ENCODE measurements at places on chromosomes 2 and 18.

GRCh38 chr2:28231110-28231631 is 161.5 kb upstream of the FOSL2 start:
- no peak for DNase-seq

DNA sequence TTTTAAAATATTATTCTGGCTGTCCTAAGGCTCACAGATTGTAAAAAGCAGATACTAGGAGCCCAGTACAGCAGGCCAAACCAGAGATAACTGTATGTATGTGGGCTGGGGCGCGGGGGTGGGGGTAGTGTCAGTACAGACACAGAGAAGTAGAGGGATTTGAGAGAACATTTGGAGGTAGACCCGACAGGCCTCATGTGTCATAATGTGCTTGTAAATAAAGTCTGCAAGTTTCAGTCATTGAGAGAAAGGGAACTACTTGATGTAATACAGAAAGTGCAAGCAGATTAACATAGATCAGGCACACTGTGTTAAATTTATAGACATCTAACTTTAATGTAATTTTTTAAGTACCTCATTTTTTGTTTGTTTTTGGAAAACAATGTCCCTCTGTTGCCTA is 7.4 kb upstream of the POLI start:
- no peak for DNase-seq

- no peak for DNase-seq
Observed at GRCh38 chr2:53442783-53443182, 324.8 kb upstream of the CHAC2 start.

- no peak for DNase-seq
Observed at GRCh38 chr2:208064220-208064961, 39.1 kb upstream of the PLEKHM3 start.

GRCh38 chr2:40716879-40717278 is 265.0 kb upstream of the SLC8A1 start:
- DNase-seq, result no peak

GRCh38 chr2:37829202-37829601 is 95.9 kb upstream of the RMDN2 start:
- no peak for DNase-seq

DNA sequence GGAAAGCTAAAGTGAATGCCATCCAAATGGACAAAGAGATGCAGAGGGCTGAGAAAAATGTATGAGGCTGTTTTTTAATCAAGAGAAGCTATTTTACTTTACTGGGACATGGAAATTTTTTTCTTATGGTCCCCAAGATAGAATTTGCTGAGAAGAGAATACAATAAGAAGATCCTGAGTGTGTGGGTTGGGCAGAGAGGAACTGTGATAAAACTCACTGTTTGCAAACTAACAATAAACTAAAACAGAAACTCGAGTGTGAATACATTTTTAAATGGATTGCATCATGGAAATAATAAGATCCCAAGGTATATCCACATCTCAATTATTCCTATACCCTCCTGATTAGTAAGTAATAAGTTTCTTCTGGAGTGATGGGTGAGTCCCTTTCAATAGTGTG is 4.4 kb downstream of the NEB start:
- no peak for DNase-seq

GRCh38 chr18:3966642-3967358 is 488.3 kb downstream of the DLGAP1 start:
- DNase-seq, result no peak

DNA sequence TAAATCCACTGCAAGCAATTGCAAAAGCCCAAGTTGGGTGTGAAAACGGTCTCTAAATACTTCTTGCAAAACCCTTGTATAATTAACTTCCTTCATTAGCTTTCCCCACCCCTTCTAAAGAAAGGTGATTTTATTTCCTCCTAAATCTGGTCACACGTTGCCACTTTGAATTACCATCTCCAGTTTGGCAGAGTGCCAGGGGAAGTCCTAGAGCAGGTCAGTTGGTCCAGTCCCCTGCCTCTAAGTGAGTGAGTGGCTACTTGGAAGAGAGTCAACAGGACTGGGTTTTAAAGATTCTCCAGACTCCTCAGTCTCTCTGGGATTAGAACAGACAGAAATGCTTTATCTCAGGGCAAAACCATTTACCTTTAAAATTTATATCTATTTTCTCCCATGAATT is 18.7 kb upstream of the LYPD6B start:
- no peak for DNase-seq

- DNase-seq, result no peak
Observed at GRCh38 chr2:57617318-57617717, 429.3 kb upstream of the VRK2 start.

DNA sequence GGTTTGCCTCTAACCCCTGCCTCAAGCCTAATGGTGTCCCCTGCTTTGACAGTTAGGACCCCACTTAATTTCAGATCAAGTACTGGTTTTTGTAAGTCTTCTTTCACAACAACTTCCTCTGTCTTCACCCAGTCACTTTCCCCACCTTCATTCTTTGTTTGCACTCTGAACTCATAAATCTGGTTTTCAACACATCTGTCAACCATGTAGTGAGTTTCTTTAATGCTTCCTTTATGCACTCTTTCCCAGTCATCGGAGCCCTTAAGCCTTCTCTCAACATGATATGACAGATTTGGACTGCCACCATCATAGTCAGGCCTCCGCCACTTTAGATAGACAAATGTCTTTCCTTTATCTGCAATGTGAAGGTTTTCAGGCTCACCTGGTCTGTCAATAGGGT is 109.1 kb downstream of the PLEKHA3 start:
- DNase-seq, result no peak

GRCh38 chr2:162928356-162928755 is 89.8 kb upstream of the KCNH7 start:
- DNase-seq, result no peak

DNA sequence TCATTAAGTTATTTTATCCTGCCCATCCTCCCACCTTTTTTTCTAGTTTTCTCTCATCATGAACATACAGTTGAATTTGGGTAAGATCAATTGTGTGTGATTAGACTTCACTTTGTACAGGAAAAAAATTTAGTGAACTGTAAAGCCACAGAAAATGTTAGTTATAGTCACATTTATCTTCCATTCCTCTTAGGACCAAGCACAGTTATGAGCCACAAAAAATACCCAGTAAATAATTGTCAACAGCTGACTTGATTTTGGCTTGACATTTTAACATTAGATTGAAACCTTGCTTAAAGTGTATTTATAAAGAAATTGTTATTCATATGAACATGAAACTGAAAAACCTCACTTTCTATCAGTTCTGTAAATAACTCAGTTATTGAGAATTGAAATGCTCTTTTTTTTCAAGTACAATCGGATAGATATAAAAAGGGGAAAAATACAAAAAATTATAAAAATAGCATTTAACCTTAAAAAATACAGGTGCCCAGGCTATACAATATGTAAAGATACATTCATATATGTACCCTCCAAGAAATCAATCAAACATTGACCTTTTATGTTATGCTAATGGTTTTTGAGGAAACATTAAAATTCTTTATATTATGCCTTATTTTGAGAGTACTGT is 389.5 kb upstream of the NRP2 start:
- DNase-seq, result no peak

DNA sequence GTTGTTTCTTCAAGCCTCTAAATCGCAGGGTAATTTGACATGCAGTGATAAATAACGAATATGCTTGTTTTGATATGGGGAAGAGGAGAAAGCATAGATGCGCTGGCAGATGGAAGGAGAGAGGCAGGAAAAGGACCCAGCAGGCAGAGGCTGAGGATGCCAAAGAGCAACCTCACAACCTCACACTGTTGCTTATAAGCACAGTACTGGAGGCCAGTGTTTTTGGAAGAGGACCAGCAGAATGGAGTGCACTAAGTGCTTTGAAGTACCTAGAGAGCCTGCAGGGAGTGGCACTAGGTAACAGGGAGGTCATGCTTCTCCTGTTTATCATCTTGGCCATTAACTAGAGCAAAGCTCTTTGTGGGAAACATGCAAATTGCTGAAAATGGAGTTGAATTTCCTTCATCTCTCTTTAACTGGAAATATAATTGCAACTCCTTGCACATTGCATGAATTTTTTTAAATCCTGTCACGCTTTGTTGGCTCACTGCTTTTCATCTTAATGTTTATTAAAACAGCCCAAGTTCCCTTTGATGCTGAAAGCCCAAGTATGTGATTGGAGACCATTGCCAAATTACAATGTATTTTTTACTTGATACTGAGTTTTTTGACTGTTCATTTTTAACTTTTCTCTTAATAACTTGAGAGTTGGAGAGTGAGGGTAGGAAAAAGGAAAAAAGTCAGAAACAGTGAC is 236.4 kb downstream of the LRRTM1 start:
- no peak for DNase-seq

- DNase-seq, result no peak
Observed at GRCh38 chr2:156818944-156819343, 382.8 kb downstream of the GPD2 start.

- DNase-seq, result no peak
Observed at GRCh38 chr2:186590350-186590758, 498 bp downstream of the ITGAV start.

GRCh38 chr2:105072039-105072438 is 34.2 kb downstream of the MRPS9 start:
- no peak for DNase-seq

DNA sequence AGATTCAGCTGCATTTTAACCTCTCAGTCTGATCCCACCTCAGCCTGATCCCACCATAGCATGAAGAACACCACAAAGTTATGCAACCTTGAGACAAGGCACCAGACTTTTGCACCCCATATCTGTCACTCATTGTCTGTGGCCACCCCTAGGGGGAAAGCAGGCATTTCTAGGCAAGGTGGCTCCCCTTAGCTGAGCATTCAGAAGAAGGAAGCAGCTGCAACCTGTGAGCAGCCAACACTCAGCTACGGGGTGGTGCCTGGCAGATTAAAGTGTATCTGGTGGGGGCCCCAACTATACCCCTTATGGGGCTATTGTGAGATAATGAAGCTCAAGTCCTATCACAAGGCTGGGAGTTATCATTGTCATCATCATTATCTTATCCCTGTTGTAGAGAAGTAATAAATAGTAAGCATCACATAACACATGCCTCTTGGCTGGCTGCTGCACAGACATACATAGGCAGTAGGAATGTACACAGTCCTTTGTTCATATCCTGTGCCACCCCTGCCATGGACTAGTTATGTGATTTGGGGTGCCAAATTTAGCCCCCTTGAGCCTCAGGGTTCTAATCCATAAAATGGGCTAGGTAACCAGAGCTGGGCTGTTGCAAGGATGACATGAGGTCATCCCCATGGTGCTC is 20.6 kb upstream of the TMEM163 start:
- DNase-seq, result no peak

DNA sequence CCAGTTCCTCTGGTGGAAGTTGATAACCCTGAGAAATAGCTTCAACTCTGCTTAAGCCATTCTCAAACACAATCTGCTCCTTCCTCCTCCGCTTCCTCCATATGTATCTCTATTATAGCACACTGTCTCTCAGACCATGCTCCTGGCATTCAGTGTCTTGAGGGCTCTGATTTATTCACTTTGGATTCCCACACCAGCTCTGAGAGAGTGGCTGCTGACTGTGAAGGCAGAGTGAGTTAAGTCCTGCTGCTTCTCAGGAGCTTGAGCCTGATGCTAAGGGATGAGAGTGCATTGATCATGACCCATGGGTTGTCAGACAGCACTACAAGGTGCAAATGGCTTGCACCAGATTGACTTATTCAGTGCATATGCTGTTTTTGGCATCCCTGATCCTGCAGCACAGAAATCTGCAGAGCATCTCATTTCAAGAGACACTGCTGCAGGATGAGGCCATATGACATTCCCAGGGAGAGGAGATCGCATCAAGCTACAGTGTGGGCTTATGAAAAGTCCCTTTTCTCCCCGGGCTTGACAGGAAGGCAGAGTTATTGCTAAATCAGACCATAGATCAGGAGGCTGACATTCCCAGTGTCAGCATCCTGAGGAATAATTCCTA is 500.5 kb upstream of the RAB6C start:
- DNase-seq, result no peak

- no peak for DNase-seq
Observed at GRCh38 chr2:98334439-98335078, 11.7 kb upstream of the CNGA3 start.

DNA sequence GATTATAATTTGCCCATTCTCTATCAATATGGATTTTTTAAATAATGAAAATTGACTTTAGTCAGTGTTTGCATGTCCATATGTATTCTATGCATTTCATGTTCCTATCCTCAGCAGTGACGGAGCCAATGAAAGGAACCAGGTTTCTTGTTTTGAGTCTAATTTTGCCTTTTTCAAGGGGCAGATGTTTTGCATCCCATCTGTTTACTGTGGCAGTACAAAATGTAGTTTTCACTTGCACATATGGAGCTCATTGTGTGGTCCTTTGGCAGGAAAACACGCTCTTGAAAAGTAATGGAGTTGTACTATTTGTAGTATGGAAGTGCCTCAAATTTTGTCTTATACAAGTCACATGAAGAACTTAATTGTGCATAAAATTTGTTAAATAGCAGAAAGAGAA is 127.8 kb downstream of the AGPS start:
- no peak for DNase-seq

DNA sequence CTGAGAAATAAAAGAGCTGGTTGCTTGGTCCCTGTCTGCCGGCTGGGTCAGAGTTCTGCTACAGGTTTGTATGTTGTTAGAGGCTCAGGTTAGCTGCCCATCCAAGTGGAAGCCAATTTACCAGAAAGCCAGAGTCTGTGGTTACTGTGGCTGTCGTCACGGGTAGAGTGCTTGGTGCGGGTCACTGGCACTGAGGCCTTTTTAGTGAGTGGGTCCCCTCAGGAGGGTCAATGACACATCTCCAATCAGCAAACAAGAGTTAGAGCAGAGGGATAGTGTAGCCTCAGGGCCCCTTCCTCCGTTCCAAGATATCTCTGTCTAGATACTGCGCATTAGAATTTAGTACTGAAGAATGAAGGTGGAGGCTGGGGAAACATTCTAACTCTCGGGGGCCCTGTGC is 41.2 kb downstream of the CTIF start:
- DNase-seq, result no peak

DNA sequence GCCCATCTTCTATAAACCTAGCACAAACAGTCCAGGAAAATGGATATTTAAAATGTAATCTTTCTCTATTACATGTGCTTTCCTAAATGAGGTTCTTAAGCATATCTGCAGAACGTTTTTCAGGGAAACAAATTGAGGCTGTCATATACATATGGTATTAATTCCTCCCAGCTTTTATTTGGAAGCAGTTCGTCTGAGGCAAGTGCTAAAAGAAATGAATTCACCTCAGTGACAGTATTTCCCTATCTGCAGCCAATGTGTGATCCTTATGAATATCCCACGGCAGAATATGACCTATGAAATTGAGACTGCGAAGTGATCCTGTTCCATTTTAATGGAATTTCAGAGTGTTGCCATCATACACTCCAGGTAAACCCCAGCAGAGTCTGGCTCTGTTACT is 7.1 kb downstream of the MYOM1 start:
- no peak for DNase-seq

GRCh38 chr2:16665748-16666448 is at the start of gene CYRIA:
CYRIA (minus strand) TSS chr2:16665834; CDS start chr2:16588119, 77,715 bp downstream.
- DNase-seq, result no peak

All from activated CD8-positive, alpha-beta memory T cell treated with anti-CD3 and anti-CD28 coated beads for 1 hour (primary cell).